Naive thymus-derived CD8-positive, alpha-beta T cell (primary cell): ENCODE measurements at places on chromosomes 3 and 15. TPM values are rescaled to one million over a fixed set of nuclear protein-coding genes. Genes with fewer than 3 reads are reported as not detected.

The THUMPD3 gene
- total RNA-seq: 43.3 TPM

The GOLGA6D gene
- 0.16 TPM for total RNA-seq

DNA sequence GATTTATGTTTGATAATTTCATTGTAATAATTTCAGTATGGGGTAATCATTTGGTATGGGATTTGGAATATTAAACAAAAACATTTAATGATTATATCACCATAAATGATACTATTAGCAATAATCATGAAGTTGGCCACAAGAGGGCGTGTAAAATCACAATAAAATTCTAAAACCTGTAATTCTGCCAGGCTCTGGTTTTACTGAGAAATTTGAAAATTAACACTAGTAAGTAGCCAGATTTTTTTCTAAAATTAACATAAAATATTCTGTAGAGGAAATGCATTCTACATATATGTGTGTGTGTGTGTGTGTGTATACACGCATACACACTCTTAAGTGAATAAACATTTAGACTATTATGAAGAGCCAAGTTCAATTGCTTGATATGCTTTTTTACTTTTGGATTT lies 40.5 kb downstream of the FEZF2 start:
- no peak for DNase-seq

DNA sequence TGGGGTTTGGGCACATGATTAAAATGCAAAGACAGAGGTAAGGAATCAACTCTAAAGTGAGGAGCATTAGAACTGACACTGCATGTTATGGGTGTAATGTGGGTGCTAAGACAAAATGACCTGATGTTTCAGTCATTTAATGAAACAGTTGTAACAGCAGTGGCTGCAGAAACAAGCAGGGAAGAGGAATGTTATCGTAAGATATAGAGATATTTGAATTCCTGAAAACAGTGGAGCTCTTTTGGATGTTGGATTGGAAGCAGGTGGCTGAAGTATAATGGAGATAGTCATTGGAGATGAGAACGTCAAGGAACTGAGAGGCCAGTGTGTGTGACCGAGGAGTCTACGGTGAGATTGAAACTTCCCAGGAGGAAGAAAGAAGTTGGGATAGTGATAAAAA lies 1065.2 kb downstream of the ZPLD1 start:
- no peak for DNase-seq

DNA sequence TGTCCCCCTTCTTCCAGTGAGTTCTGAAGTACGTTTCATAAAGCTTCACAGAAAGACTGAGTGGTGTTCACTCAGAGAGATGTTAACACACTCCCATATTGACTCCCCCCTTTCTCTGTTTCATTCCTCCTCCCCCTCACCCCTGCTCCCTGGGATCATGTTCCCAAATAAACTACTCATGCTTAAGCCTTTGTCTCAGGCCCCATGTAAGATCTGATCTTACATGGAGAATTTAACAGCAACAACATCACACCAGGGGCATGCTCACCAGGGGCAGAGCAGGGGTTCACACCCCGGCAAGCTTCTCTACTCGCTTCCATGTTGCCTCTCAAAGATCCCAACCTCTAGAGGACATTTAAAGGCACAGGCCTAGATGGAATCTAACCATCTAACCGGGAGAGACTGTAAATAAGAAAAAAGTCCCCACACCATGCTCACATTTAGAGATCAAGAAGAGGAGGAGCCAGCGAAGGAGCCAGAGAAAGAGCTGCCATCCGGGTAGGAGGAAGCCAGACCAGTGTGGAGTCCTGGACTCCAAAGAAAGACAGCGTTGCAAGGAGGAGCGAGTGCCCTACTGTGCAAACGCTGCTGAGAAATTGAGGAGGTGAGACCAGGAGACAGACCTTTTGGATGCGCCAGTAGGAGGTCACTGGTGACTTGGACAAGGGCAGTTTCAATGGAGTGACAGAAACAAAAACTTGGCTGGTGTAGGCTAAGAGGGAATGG lies 21.4 kb upstream of the SRP14 start:
- no peak for DNase-seq

DNA sequence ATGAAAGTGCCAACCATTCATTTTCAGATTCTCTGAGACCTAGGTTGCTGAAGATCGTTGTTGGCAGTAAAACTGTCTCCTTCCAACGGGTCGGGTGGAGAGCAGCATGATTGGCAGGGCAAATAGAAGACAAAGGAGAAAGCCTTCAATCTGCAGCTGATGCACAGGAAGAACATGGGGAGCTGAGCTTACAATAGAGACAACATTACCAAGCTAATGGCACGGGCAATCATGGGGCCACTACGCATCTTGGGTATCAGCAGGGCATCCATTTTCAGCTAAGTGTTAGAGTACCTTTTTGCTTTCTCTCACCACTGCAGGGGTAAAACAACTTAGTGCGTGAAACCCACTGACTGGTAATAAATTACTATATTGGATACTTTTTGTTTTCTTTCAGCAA lies 114.8 kb downstream of the WDR72 start:
- no peak for DNase-seq

DNA sequence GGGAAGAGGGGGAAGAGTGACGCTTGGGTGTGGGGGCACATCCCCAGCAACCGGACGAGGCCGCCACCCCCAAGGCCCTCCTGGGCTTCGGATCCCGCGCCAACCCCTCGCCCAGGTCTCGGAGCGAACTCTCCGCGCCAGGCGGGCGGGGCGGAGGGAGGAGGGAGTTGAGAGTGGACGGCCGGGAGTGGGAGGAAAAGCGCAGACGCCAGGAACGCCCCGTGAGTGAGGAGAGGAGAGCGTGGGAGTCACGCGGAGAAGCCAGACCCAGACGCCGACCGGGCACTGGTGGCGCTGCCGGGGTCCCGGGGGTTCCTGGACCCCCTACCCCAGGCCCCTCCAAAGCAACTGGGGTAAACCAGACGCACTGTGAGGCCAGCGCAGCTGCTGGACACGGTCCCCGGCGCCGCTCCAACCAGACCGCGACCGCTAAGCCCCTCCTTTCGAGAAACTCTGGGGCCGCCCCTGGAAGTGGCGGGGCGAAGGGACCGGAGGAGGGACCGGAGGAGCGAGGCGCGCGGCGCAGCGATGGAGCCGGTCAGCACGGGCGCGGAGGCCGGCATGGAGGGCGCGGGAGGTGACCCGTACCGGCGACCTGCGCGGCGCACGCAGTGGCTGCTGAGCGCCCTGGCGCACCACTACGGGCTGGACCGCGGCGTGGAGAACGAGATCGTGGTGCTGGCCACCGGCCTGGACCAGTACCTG lies at the start of gene EFCC1:
EFCC1 (plus strand) TSS at position 204 of the 705 bp plus-strand sequence; CDS start at position 529, 325 bp downstream.
- no peak for DNase-seq

- no peak for DNase-seq
Measured at GRCh38 chr3:60403866-60404265, 847.4 kb downstream of the FHIT start.

DNA sequence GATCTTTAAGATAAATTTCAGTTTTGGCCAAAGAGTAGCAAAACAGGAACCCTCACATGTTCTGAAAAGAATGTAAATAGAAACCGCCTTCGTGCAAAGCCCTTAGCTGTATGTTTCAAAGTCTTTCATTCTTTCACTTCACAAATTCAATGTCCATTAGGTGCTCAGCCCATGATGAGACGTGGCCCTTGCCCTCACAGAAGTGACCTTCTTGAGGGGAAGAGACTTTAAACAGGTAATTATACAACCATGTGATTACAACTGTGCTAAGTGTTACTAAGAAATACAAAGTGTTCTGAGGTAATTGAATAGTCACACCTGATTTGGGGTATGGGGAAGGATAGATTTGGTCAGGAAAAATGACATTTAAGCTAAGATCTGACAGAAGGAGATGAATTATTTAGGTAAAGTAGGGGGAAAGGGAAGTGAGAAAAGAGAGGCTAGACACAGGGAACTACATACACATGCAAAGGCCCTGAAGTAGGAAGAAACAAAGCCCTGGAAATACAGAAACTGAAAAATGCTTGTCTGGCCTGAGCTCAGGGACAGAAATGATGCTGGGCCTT lies 19.6 kb downstream of the HSPBAP1 start:
- no peak for DNase-seq

- DNase-seq: no peak
Measured at GRCh38 chr3:138513090-138513843, 78.9 kb downstream of the ESYT3 start.
